Natural killer cell (primary cell): ENCODE measurements at places on chromosomes 3 and 15. TPM values are rescaled to one million over a fixed set of nuclear protein-coding genes. Genes with fewer than 3 reads are reported as not detected.

Gene CASR
- total RNA-seq: 0.10 TPM

Gene SYNPR
- total RNA-seq: not detected

DNA sequence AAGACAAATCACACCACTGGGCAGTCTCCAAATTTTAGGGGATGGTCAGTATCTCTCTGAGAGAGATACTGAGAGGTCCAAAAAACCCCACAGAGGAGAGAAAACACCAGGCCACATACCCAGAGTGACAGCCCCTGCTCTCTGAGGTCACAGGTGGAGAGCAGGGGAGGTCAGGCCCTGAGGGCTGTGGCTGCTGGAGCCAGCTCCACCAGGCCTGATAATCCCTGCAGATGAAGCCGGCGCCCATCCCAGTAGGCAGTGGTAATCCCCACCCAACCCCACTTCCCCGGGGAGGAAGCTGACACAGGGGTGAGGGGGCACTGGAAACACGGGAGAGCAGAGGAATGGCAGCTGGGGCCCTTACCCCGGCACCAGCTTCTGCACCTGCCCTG, 31.2 kb upstream of the SRP14 start:
- H3K27ac ChIP-seq: no peak overlapping the region
- no peaks in the 10 kb centered on the region for H3K27me3 ChIP-seq
- H3K36me3 ChIP-seq: no peaks in the 10 kb centered on the region
- H3K4me1 ChIP-seq: peaks cover 13% of the 10 kb centered on the region
- no peak overlapping the region for H3K4me3 ChIP-seq

DNA sequence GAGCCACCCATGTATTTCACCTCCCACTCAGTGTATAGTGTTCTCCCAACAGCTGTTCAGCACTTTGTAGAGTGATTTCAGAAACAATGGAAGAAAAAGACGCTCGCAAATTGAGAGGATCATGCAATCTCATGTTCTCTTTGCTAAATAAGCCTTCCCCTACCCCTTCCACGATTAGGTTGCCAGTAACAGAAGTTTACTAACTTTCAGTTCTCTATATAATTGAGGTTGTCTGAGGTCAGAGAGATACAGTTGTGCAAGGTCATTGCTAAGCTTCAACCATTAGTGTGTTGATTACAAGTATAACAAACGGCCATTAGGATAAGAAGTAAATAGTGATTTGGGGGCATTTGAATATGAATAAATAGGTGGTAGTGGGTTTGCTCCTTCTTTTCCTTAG, 99.6 kb downstream of the TUSC7 start:
- DNase-seq: no peak
- H3K4me3 ChIP-seq: no peak overlapping the region
- no peaks in the 10 kb centered on the region for H3K36me3 ChIP-seq
- no peaks in the 10 kb centered on the region for H3K4me1 ChIP-seq
- no peak overlapping the region for H3K27ac ChIP-seq

- H3K4me1 ChIP-seq: no peaks in the 10 kb centered on the region
- no peak overlapping the region for H3K27ac ChIP-seq
- H3K4me3 ChIP-seq: no peak overlapping the region
Observed at GRCh38 chr3:139528924-139529323, 10.6 kb downstream of the RBP1 start.

DNA sequence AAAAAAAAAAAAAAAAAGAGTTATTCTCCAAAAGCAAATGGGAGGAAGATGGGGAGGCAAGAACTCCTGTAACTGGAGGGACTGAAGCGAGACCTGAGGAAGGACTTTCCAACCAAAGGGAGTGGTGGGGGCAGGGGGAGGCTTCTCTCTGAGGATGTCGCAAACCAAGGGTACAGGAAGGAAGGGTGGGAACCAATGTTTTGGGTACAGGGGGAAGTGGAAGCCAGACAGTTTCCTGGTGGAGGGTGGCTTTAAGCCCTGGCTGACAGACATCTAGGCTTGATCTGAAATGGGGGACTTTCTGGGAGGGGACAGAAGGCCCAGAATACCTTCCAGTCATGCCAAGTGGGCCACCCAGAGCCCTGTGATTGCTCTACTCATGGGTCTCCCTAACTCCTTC, 27.0 kb downstream of the VIPR1 start:
- no peak for DNase-seq
- no peak overlapping the region for H3K4me3 ChIP-seq
- peaks cover 41% of the 10 kb centered on the region for H3K4me1 ChIP-seq
- no peak overlapping the region for H3K27ac ChIP-seq
- H3K27me3 ChIP-seq: no peaks in the 10 kb centered on the region
